Activated CD4-positive, alpha-beta T cell treated with anti-CD3 and anti-CD28 coated beads, Interleukin-2, amount 50 U/mL, for 24 hours (primary cell): ENCODE measurements at places on chromosomes 5 and 9.

DNA sequence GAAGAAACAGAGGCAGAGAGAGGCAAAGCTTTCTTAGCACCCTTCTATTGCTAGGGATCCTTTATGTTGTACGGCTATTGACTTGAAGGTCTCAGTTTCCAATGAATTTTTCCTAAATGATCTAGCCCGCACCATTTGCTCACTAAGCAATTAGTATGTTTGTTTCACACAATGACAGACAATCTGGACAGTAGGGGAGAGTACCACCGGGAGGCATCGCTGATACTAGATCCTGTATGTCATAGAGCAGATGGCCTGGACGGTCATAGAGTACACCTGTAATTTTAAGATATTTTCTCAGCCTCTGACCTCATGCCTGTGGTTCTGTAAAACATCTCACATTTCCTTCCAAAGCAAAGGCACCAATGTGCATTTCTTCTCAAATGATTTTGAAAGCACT lies 194.3 kb downstream of the TLE4 start:
- DNase-seq, result no peak

DNA sequence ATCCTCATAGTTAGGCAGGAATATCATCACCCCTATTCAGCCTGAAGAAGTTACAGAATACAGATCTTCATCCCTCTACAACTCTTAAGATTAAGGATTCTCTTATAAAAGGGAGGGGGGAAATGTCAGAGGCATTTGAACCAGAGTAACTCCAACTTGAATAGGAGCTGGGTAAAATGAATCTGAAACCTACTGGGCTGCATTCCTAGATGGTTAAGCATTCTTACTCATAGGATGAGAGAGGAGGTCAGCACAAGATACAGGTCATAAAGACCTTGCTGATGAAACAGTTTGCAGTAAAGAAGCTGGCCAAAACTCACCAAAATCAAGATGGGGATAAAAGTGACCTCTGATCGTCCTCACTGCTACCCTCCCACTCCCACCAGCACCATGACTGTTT lies 14.4 kb downstream of the FREM1 start:
- DNase-seq, result no peak

GRCh38 chr5:91390268-91390667 lies 7.2 kb upstream of the ARRDC3 start:
- DNase-seq, result no peak

DNA sequence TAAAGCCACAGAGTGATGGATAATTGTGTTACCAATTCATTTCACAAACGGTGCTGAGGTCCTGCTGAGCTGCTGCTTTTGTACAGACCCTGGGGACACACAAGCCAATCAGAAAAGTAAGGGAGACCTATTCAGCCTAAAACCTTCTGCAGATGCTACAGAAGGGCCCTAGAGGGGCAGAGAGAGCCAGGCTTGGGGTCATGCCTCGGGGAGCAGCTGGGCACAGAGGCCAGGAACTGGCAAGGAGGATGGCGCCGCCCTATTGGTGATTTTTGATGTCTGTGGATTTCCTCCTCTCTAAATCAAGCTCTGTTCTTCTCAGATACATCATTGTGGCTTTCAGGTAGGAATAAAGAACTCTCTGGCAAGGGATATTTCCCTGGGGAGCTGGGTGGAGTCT lies 181.9 kb downstream of the ZNF462 start:
- DNase-seq, result no peak

DNA sequence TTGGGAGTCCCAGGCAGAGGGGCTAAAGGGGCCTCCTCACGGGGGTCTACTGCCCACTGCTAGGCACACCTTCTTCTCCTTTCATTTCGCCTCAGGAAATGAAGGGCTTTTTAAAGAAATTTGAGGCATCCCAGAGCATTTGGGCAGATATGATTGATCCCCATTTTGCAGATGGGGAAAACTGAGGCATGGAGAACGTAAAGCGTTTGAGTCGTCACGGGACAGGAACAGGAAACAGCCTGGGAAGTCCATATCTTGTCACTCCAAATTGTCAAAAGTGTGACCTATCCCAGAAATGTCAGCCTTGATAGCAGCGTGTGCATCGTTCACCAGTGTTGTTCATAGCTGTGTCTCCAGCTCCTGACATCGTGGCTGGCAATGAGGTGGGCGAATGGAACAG lies 98.2 kb downstream of the DAB2IP start:
- DNase-seq, result no peak

DNA sequence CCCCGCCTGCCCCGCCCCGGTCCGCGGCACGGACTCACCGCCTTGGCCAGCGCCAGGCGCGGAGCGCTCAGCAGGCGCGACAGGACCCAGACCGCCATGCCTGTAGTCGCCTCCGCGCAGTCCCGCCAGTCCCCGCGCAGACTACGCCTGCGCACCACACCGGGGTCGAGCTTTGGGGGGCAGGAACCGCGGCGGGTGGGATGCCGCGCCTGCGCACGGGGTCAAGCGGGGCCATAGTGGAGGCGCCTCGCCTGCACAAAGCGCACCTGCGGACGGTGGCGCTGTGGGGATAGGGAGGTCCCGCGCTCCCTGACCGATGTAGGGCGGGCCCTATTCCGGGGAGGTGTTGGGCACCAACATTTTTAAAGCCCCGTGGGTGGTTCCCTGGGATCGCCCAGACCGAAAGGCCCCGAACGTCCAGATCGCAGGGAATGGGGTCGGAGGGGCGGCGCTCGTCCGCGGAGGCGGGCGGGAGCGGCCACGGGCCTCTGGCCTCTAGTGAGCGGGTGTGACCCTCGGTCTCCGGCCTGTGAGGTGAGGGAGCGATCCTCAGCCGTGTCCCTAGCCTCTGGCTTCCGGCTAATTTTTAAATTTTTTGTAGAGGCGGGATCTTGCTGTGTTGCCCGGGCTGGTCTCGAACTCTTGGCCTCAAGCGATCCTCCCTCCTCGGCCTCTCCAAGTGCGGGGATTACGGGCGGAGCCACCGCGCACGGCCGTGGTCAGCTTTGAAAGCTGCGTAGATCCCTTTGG lies 70.8 kb upstream of the LPCAT1 start:
- DNase-seq, result peak; percentile 53

DNA sequence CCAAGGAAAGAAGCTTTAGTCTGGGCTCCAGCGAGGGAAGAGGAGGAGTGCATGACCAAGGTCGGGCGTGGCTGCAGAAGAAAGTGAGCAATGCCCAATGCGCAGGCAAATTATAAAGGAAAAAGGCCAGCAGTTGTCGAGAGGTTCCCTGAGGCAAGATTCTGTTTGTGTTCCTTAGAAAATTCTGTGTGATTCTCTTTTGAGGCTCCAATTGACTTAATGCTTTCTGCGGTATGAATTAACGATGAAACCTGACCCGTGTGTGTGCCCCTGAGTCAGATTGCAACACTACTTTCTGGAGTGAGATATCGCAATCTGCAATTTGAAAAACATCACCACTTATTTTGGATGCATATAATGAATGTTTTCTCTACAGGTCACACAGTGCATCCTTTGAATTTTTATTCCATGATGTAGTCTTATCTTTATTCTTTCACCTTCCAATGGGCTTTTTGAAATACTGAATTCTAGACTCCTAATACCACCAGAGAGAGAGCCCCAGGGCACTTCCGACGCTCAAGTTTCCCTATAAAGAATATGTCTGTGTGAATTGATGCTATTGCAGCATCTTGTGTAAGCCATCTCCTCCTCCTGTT lies 117.9 kb upstream of the IL6ST start:
- no peak for DNase-seq

DNA sequence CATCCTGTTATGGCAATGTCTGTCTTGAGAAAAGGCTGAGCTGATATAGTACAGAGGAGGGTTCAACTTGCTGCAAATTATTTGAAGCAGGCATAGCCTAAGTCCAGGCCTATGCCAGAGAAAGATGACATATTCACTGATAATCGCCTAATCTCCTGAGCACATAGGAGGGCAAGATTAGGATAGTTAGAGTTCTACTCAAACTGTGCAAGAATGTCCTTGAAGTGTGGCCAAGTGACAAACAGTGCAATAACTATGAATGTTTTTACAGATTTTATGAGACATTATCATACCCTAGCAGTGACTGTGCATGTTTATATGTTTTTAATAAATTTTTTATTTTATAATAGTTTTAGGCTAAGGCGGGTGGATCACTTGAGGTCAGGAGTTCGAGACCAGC lies 96.2 kb downstream of the TSSK1B start:
- DNase-seq, result no peak

DNA sequence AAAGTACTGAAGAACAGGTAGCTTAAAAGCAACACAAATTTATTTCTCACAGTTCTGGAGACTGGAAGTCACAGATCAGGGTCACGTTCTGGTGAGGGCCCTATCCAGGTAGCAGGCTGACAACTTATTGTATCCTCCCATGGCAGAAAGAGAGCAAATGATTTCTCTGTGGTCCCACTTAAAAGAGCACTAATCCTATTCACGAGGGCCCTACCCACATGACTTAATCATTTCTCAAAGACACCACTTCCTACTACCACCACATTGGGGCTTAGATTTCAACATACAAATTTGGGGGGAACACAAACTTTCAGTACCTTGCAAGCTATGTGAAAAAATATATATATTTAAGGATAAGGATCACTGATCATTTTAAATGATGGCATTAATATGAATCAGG lies 75.8 kb upstream of the PPP1R2B start:
- no peak for DNase-seq

DNA sequence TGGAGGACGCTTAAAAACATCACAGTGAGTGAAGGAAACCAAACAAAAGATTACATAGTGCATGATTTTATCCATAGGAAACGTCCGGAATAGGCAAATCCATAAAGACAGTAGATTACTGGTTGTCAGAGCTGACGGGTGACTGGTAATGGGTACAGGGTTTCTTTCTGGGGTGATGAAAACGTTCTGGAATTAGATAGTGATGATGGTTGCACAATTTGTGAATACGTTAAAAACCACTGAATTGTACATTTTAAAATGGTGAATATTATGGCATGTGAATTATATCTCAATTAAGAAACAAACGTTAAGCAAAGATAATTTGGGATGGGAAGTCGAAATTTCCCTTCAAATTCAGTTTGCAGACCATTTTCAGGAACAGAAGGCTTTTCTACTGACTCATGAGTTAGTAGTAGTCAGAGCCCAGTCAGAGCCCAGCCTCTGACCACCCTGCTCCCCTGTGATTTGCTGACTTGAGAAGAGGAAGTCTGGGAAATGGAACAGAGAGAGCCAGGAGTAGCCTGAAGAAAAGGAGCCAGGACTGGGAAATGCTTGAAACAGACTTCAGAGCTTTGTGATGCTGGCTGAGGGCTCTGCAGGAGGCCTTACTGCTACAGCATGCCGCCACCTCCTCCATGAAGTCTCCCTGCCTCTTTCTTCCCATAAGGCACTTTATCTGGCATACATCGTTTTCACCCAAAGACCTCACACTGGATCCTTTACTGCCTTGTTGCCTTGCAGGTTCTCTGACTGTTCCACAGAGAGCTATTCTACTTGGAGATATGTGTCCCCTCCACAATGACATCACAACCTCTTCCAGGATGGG lies 46.4 kb upstream of the CTNNA1 start:
- DNase-seq, result no peak

GRCh38 chr9:106980551-106981101 lies 117.7 kb downstream of the ZNF462 start:
- no peak for DNase-seq

- no peak for DNase-seq
These were observed 12.5 kb downstream of the NINJ1 start for GRCh38 chr9:93121316-93122241.

GRCh38 chr9:36997414-36997813 lies 36.7 kb downstream of the PAX5 start:
- no peak for DNase-seq

DNA sequence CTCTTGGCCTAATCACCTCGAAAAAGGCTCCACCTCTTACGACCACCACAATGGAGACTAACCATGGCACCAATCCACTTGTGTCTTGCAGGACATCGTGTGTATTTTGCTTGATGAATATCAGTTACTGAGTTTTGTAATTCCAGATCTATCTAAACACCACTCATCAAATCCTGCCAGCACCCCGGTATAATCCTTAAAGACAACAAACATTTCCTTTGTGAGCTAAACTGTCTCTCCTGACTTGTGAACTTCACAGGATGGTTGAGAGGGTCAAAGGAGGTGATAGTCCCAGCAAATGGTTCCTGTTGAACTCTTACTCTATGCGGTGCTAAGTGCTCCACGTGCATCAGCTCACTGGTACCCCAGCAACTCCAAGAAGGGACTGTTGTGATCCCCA lies 4.0 kb upstream of the TOR1B start:
- DNase-seq, result no peak

GRCh38 chr5:160287378-160288051 lies 24.8 kb downstream of the CCNJL start:
- no peak for DNase-seq

DNA sequence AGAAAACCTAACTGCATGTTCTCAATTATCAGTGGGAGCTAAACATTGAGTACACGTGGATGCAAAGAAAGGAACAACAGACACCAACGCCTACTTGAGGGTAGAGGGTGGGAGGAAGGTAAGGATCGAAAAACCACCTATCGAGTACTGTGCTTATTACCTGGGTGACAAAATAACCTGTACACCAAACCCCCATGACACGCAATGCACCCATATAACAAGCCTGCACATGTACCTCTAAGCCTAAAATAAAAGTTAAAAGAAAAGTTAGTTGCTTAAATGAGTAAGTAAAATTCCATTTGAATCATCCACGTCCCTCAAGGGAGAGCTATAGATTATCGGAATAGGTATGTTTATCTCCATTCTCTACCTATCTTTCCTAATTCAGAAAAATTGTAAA lies 210.2 kb upstream of the ADCY2 start:
- DNase-seq, result no peak

DNA sequence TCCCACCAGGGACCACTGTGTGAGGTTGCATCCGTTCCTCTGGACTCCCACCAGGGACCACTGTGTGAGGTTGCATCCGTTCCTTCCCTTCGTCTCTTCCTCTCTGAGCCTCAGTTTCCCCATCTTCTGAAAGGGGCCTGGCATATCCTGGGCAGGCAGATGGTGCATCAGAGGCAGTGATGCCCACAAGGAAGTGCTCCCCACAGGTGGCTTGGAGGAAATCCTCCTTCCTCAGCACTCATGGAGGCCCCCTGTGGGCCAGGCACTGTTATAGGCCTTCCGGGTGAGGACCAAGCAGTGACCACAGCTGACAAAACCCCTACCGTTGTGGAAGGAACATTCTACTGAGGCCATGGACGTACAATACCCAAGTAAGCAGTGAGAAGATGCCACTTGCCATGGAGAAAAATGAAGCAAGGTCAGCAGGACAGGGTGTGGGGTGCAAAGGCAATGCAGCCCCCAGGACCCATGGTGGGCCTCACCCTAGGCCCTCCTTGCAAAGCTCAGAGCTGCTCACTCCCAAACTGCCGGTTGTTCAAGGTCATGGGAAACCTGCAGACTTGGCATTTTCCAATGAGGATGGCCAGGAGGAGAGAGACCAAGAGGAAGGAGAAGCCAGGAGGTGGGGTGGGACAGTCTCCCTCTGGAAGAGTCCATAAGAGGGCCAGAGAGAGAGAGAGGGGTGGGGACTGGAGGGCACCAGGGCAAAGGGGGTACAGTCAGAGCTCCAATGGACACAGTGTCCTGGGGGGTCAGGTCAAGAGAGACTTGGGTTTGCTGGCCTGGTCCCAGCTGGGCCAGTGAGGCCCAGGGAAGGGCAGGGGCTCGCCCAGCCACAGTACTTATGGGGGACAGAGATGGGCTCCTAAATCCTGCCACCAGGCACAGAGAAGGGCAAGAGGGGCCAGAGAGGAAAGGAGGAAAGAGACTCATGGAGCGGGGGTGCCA lies 51.1 kb downstream of the C9orf50 start:
- no peak for DNase-seq
